ENCODE measurements at places on chromosomes 16 and 17.

DNA sequence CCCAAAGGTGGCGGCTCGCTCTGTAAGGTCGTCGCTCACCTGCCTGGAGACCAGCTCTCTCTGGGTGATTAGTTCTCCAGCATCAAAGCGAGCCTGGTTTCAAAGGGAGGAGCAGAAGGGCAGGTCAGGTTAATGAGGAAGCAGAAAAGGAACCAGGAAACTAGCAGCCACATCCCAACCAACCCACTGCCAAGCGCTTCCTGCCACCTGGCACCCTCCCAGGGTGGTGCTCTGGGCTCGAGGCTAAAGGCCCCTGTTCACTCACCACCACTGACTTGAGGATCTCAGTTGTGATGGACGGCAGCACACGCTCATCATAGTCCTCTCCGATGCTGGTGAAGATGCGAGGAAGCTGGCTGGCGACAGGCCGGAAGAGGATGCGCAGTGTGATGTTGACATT is 5.6 kb downstream of the PHB1 start:
- DNase-seq = no peak

- DNase-seq = peak; percentile 66
Observed at GRCh38 chr17:65359016-65359415, 202.4 kb downstream of the AXIN2 start.

DNA sequence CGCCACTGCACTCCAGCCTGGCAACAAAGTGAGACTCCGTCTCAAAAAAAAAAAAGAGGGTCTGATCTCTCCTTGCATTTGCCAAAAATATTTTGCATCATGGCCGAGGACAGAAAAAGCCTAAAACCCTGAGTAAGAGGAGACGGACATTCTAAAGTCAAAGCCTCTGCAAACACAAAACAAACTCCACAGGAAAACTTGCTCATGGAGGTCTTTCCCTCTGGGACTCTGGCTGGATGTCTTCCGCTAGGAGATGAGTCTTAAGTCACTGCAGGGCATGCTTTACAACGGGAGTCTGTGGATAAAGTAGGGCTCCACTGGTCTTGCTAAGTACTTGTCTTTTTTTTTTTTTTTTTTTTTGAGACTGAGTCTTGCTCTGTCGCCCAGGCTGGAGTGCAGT is 74.0 kb downstream of the MRM3 start:
- no peak for DNase-seq

- DNase-seq = peak; percentile 72
Observed at GRCh38 chr16:12767897-12768296, 35.8 kb downstream of the CPPED1 start.

DNA sequence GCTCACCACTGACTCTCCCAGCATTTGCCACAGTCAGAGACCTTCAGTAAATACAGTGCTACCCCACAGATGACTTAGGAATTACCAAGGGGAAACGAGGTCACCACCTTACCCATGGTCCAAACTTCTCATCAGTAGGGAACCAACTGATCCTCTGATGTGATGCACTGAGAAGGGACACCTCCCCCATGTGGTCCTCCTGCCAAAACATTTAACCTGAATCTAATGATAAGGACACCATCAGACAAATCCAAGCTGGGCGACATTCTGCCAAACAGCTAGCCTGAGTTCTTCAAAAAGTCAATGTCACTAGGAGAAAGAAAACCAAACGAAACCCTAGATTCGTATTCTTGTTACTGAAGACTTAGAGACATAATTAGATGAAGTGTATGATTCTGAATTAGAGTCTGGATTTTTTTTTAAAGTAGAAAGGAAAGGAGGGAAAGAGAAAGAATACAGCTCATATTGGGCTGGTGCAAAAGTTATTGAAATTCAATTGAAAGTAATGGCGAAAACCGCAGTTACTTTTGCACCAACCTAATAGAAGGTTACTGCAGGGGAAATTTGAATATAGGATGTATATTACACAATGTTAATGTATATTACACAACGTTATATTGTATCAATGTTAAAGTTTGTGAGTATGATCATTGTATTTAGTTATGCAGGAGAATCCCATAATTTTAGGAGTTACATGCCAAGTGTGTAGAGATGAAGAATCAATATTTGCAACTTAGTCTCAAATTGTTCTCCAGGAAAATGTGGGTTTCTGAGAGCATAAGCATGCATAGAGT is 2.3 kb upstream of the CSNK2A2 start:
- DNase-seq = no peak

DNA sequence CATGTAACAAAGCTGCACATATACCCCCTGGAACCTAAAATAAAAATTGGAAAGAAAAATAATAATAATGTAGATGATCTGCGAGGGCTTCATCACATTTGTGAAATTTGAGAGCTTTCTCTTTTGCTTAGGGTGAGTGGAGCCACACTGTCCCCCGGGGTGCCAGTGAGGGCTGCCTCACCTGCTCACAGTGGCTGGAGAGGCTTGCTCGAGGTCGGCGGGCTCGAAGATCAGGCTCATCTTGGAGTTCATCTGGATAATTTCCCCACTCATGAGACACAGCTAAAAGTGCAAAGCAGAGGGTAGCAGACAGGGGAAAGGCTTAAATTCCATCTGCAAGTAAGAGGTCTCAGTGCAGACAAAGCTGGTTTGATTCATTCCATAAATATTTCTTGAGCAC is 123.8 kb downstream of the DNAH3 start:
- no peak for DNase-seq

DNA sequence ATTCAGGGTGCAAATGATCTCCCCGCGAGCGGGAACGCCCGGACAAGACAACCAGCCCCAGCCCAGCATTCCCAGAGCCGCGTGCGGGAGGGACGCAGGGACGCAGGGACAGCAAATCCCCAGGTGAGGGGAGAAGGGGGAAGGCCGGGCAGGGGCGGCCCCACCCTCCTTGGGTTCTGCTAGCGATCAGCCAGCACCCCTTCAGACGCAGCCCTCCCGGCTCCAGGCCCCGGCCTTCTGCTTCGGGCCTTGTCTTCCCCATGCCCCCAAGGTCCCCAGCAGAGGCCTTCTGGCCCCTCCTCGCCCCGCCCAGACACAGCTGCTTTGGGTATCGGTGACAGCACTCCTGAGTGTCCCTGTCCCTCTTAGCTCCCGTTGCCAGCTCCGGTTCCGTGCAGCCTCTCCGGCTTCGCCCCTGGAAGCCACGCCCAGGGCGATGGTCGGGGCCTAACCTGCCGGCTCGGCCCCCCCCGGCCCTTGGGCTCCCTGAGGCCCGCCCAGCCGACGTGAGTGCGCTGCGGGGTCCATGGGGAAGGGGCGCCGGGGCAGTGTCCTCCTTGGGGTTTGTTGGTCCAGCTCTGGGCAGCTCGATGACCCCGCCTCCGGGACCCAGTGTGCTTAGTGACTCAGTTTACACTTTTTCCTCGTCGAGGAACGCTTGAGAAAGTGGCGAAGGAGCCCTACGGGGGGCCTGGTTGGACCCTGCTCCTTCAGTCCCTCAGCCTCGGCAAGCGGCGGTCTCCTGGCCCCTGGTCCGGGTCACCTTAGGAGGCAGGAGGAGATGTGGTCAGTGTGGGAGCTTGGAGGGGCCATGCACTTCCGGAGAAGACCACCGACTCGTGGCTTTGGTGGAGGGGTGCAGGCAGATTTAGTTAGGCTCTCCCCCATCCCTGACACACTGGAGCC is 50.5 kb upstream of the AMZ2 start:
- DNase-seq = no peak

GRCh38 chr16:57669476-57670162 is 1.5 kb downstream of the ADGRG3 start:
- no peak for DNase-seq
